ENCODE measurements at places on chromosomes 2 and 18.

GRCh38 chr2:201208563-201209252, 25.8 kb downstream of the CASP10 start:
- no peak for DNase-seq

GRCh38 chr2:164609790-164610189, 11.5 kb downstream of the GRB14 start:
- DNase-seq, result no peak

DNA sequence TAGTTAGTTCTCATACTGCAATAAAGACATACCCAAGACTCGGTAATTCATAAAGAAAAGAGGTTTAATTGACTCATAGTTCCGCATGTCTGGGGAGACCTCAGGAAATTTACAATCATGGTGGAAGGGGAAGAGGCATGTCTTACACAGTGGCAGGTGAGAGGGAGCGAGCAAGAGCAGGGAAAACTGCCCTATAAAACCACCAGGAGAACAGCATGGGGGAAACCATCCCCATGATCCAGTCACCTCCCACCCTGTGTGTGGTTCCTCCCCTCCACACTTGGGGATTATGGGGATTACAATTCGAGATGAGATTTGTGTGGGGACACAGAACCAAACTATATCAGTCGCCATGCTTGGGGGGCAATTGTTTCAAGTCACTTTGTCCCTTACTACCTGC, 1.1 kb upstream of the SSB start:
- DNase-seq, result no peak

- DNase-seq, result no peak
These were observed 17.0 kb downstream of the TOGARAM2 start for GRCh38 chr2:28997847-28998735.

DNA sequence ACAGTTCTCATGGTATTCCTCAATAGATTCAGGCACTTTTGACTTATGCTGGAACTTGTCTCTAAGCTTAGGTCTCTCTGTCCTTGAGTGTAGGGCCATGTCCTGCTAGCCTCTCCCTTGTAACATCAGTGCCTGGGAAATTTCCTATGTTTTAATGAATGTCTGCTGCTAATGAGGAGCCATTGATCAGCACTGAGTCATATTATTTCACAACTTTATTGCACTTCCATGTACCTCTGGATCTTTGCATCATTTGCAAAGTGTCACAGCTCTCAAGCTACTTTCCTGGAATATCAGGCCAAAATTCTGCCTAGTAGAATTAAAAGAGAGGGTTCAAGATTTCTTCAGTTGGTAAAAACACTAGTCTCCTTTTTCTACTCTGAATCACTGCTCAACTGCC, 102.5 kb downstream of the GAREM1 start:
- DNase-seq, result no peak

DNA sequence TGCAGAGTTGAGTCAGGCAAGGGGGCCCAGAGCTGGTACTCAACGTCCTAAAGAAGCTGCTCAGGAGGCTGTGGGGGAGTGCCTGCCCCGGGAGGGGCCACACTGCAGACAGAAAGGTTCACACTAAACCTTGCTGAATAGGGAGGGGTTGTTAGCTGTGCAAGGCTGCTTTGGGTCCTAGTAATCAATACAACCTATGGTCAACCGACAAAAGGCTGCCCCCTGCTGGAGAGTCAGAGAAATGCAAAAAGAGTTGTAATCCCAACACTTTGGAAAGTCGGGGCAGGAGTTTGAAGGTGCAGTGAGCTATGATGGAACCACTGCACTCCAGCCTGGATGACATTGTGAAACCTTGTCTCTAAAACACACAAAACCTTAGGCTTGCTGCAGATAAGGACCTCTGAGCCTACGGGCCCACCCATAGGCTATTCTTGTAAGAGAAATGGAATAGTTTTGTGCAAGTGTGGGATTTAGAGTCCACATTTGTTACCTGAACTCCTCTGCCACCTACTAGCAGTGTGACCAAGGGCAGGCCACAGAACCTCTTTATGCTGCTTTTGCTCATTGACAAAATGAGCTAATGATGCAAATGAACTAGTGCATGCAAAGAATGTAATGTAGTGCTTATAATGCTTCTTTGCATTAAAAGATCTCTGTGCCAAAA, 81.5 kb downstream of the PRPF40A start:
- DNase-seq, result peak; percentile 75

DNA sequence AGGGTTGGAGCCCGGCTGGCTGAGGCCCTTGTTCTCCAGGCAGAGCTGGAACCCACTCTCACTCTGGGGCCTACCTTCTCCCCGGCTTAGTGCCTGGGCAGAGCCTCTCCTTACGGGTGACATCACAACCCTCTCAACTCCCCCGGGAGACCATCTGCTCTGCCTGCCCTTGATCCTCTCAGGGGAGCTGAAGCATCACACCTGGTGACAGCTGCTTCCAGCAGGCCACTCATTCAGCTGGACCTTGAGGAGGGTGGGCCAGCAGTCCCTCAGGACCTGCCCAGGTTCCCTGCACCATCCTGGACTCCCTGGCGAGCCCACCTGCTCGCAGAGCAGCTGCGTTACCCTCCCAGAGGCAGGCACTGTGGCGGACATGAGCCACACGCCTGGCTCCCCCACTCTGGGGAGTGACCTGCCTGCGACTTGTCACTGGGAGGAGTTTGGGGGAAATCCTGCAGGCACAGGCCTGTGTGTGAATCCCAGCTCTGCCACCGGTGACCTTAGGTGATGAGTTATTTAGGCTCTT, 13.1 kb downstream of the HS6ST1 start:
- DNase-seq, result no peak
